Daoy (cell line): ENCODE measurements at places on chromosomes 16 and 17. TPM values are rescaled to one million over a fixed set of nuclear protein-coding genes. Genes with fewer than 3 reads are reported as not detected.

The DHRS7C gene
- total RNA-seq, result not detected in 2 replicates

The KRT222 gene
- total RNA-seq, result not detected in 2 replicates

The TXNL4B gene
- 24.2 and 29.4 TPM in 2 replicates for total RNA-seq

The CDK3 gene
- 1.3 and 1.5 TPM in 2 replicates for total RNA-seq

The COQ9 gene
- 34.9 and 44.9 TPM in 2 replicates for total RNA-seq

The CBX2 gene
- total RNA-seq, result 15.2 and 18.3 TPM in 2 replicates

The ZNF205 gene
- 6.6 and 10.5 TPM in 2 replicates for total RNA-seq

The DRC3 gene
- total RNA-seq, result 1.1 and 1.5 TPM in 2 replicates

The DLX4 gene
- total RNA-seq, result 0.11 TPM in 1 of 2 replicates, not detected in the other

The TMEM235 gene
- total RNA-seq, result not detected in 2 replicates

The NUDT7 gene
- 0.51 and 4.5 TPM in 2 replicates for total RNA-seq

The OR2C1 gene
- not detected in 2 replicates for total RNA-seq

The WBP2 gene
- total RNA-seq, result 17.8 and 21.8 TPM in 2 replicates

The SPATA22 gene
- not detected in 2 replicates for total RNA-seq

The PLD6 gene
- 0.95 and 3.0 TPM in 2 replicates for total RNA-seq

The STAT5A gene
- total RNA-seq, result 11.9 and 18.7 TPM in 2 replicates

The TBC1D3K gene
- total RNA-seq, result not detected in 2 replicates

The ZNF287 gene
- total RNA-seq, result 6.6 and 8.3 TPM in 2 replicates

The RCVRN gene
- not detected in 2 replicates for total RNA-seq

The ARRB2 gene
- 10.7 and 16.4 TPM in 2 replicates for total RNA-seq

The GPR179 gene
- total RNA-seq, result under 0.01 and 0.11 TPM in 2 replicates

The HLF gene
- total RNA-seq, result 0.57 and 0.80 TPM in 2 replicates

The RAMP2 gene
- 2.7 TPM in 1 of 2 replicates, not detected in the other for total RNA-seq

The PRSS27 gene
- 0.06 TPM in 1 of 2 replicates, not detected in the other for total RNA-seq

The GNG13 gene
- total RNA-seq, result not detected in 2 replicates

The POLDIP2 gene
- total RNA-seq, result 124 and 132 TPM in 2 replicates

The ATP2C2 gene
- total RNA-seq, result not detected in 2 replicates

The UMOD gene
- total RNA-seq, result not detected in 2 replicates

The KRT12 gene
- not detected in 2 replicates for total RNA-seq

The BMERB1 gene
- 56.1 and 64.1 TPM in 2 replicates for total RNA-seq

The TPSD1 gene
- total RNA-seq, result not detected in 2 replicates

The SLC12A3 gene
- not detected in 2 replicates for total RNA-seq

The PTX4 gene
- not detected in 2 replicates for total RNA-seq

The HIRIP3 gene
- total RNA-seq, result 8.8 and 14.0 TPM in 2 replicates

The CA10 gene
- total RNA-seq, result not detected in 2 replicates

The NT5C3B gene
- 67.6 and 79.3 TPM in 2 replicates for total RNA-seq

The RNF227 gene
- 0.54 and 1.6 TPM in 2 replicates for total RNA-seq

The ADAD2 gene
- not detected in 2 replicates for total RNA-seq

The SRL gene
- not detected in 2 replicates for total RNA-seq
